ENCODE measurements at places on chromosomes 1 and 21.

DNA sequence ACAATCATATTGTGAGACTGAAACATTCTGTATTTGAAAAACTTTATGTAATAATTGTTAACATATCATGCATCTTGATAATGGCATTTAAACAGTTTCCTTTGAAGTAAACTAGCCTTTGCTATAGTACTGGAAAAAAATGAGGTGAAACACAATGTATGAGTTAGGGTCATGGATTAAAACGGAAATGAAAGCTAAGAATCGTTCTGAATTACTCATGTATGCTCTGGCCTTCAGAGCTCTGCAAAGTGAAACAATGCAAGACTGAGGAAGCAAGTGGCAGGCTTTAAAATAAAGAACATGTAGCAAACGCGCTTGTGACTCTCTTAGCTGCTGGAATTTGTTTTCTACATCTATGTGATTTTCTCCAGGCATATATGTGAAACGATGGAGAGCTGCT lies 317.1 kb downstream of the DPYD start:
- no peak for DNase-seq

- no peak for DNase-seq
Measured at GRCh38 chr1:160376525-160377131, 9.8 kb downstream of the NHLH1 start.

DNA sequence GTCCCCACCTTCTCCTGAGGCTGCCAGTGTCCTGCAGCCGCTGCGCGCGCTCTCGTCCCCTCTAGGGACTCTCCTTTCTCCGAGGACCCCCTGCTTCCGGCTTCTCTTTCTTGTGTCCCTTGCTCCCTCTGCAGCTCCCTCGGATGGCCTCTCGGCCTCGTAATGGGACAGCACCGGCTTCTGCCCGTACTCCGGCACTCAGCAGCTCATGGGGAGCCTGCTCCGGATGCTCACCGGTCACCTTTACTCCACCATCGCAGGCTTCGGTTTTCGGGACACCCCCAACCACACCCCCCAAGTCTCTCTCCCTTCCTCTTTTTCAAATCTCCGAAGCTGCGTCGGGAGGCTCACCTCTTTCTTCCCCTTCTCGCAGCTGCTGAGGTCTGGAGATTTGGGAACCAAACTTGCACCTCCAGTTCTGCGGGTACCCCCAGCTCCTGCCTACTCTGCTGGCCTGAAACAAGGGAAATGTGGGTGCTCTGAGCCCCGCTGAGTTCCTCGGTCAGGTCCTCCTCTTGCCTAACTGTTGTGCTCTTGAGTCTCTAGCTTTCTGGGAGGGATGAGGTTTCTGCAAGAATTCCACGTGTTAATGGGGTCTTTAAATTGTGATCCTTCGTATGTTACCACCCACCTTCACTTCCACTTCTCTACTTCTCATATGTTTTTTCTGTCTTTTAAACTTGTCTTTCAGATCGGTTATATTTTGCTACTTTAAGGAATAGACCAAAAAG lies 930 bp downstream of the CDC14A start:
- DNase-seq: no peak

- DNase-seq: no peak
Measured at GRCh38 chr1:21320410-21321108, 30.3 kb upstream of the ECE1 start.

GRCh38 chr1:72697410-72697809 lies 415.1 kb upstream of the NEGR1 start:
- no peak for DNase-seq

DNA sequence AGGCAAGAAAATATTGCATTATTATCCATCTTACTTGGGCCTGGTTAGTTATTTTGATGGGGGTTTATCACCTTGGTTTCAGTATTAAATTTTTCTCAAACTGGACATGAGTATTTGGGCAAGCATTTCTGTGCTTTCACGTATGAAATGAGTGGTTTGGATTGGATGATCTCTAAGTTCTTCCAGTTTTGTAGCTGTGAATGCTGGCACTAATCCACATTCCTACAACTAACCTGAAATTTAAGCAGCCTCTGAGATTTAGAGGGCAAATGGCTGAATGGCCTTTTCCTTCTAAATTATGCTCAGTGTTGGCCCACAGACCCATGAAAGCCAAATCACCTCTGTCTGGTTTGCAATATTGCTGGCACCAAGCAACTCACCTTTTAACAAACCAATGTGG lies 475.0 kb upstream of the B3GALT2 start:
- DNase-seq: no peak

- DNase-seq: no peak
Measured at GRCh38 chr1:152646656-152647055, 16.5 kb upstream of the LCE2D start.

- no peak for DNase-seq
Measured at GRCh38 chr21:43340491-43341377, 86.2 kb downstream of the SIK1 start.

GRCh38 chr1:228804173-228804572 lies 68.9 kb downstream of the RHOU start:
- no peak for DNase-seq

DNA sequence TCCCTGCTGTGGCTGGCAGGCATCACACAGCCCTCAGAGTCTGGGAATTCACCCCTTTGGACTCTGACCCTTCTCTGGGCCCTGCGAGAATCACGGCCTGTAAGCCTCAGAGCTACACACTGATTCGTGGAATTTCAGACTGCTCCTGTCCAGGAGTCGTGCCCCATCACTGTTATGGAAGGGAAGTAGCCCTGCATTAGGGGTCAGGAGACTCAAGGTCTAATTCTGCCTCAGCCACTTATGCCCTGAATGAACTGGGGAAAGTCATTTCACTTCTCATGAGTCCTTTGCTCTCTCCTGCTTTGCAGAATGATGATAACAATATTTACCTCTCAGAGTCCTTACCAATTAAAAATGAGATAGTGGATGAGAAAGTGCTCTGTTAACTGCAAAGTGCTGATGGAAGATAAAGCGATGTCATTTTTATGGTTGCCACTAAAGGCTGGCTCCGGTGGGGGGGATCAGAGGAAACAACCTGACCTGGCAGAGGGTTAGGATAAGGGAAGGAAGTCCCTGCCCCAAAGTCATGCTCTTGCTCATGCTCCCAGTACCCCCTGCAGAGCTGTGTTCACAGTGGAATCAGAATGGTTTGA lies 148.6 kb upstream of the CD34 start:
- DNase-seq: no peak

- DNase-seq: no peak
Measured at GRCh38 chr21:38621132-38621531, 122.9 kb upstream of the ERG start.

- no peak for DNase-seq
Measured at GRCh38 chr1:231534703-231535159, 6.3 kb downstream of the TSNAX start.

GRCh38 chr1:19764848-19765247 lies 34.9 kb downstream of the TMCO4 start:
- no peak for DNase-seq

DNA sequence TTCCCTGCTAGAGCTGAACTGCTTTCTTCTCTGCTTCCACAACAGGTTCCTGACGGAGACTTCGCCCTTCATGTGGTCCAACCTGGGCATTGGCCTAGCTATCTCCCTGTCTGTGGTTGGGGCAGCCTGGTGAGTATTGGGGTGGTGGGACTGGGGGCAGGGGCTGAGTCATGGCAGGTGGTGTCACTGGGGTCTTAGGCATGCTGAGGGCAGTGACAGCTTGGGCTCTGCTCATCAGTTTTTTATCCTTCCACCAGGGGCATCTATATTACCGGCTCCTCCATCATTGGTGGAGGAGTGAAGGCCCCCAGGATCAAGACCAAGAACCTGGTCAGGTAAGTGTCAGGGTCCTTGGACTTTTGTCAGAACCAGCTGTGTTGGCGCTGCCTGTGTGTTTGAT lies 1.3 kb downstream of the ATP6V0B start:
- no peak for DNase-seq

DNA sequence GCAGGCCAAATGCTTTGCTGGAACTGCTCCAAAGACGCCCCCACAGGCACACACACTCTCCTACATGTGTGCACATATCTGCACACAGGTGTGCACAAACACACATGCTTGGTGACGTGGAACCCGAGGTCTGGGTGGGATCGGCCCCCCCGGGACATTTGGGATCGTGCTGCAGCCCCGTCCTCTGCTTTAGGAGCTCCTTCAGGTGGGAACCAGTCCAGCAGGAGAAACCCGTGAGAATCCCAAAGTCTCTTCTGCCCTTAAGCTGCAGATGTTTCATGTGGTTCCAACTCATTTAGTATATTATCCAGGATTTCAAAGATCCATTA lies 38.6 kb downstream of the UBE2G2 start:
- DNase-seq: no peak

DNA sequence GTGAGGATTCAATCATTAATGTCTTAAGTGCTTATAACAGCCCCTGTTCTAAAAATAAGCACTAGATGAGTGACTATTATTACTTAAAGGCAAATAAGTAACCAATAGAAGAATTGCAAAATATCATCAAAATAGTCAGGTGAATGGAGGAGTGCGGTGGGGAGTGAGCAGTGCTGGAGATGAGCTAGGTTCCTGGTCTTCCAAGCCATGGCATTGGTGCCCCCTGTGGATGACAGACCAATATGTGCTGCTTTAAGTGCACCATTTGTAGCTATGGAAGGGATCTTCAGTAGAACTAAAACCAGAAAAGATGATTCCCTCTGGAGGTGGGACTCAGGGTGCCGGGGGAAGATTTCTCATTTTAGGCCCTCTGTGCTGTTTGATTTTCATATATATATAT lies 46.1 kb upstream of the SLC30A1 start:
- DNase-seq: no peak

- DNase-seq: no peak
Measured at GRCh38 chr1:193791746-193792145, 605.3 kb upstream of the B3GALT2 start.

DNA sequence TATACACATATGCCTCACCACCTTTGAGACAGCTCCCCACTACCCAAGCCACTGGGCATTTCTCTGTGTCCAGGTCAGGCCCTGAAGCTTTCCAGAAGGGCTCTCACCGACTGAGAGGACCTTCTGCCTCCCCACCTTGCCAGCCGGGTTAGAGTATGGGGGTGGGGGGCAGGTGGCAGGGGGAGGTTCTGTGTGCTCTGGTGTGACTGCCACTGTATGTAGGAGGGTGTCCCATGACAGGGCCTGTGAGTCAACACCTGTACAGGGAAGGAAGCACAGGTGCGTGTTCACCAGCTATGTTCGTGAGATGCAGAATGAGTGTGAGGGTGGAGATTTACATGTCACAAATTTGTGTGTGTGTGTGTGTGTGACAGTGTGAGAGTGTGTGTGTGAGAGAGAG lies 7.0 kb downstream of the AHDC1 start:
- DNase-seq: no peak

DNA sequence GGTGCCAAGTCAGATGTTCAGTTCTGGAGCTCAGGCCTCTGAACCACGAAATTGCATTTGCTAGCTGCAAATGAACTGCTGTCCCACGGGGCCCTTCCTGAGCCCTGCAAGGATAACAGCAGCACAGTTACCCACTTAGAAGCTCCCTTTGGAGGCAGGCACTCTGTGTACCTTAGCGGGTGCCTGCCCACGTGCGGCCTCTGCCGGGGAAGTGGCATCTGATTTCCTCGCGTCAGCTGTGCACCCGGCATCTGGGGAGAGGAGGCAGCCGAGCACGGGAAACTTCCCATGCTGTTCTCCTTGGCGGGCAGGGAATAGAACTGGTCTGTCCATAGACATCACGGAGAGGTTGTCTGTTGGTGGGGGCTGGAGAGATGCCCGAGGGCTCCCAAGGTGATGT lies 148.0 kb upstream of the C1orf174 start:
- no peak for DNase-seq

DNA sequence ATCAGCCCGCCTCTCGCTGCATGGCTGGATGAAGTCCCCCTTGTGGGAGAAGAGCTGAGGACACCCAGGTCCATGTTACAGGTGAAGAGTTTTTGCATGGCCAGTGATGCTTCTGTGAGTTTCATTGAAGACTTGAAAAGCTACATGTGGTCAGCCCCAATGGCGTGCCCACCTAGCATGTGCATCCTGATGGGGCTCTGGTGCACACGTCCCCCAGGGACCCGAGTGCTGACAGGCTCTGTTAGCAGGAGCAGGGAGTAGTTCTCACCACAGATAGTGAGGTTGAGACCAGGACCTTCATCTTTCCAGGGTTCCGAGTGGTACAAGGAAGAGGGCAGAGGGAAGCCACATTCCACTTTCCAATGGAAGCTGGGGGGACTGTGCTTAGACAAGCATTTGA lies 184.8 kb upstream of the C1orf174 start:
- DNase-seq: no peak

DNA sequence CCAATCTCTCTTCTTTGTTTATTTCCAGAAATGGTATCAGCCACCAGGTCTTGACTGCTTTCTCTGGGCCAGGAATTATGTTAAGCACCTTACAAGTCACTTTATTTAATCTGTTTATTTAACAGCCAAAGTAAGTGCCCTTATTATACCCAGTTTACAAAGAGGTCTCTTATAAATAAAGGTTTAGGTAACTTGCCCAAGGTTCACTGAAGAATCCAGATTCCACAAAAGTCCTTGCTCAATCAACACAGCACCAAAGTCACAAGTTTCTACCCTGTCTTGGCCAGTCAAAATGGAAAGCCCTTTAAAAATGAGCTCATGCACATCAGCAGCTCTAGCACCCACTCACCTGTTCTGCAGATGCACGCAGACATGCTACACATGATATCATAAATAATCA lies 28.0 kb upstream of the ATP1A1 start:
- no peak for DNase-seq

GRCh38 chr1:12592496-12592895 lies 25.5 kb downstream of the DHRS3 start:
- DNase-seq: no peak

DNA sequence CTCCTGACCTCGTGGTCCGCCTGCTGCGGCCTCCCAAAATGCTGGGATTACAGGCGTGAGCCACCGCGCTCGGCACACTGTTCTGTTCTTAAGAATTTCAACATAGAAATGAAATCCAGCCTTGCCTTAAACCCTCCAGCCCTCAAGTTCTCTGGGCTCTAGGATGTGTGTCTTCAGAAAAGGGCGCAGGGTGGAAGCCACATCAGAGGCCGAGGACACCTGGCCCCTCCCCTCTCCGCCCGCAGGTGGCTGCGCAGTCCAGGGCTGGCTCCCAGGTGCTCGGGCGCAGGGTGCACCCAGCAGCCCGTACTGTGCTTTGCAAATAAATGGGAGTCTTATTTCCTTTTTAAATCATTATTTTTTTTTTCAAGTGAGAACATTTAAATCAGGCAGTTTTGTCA lies 2.0 kb upstream of the C1orf174 start:
- no peak for DNase-seq

- no peak for DNase-seq
Measured at GRCh38 chr21:40043423-40043822, 176.2 kb downstream of the PCP4 start.

GRCh38 chr1:25654109-25654660 lies 37.6 kb downstream of the MAN1C1 start:
- DNase-seq: no peak

DNA sequence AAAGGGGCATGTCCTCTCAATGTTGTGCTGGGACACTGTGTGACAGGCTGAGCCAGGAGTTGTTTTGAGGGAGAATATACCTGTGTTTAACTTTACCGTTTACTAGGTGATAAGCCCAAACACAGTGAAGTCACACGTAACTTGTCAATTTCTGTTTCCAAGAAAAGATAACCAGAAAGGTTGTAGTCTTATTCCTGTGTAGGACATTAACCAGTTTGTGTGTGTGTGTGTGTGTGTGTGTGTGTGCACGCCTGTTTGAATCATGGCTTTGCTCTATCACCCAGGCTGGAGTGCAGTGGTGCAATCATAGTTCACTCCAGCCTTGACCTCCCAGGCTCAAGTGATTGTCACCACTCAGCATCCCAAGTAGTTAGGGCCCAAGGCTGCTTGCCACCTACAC lies 83.6 kb downstream of the MRPS6 start:
- no peak for DNase-seq

All from stimulated activated CD8-positive, alpha-beta memory T cell treated with anti-CD3 and anti-CD28 coated beads, Interleukin-7, amount 100 ng/mL, for 1 hour (primary cell).